Fibroblast of skin of back (primary cell): ENCODE measurements at places on chromosomes 2 and 18.

- DNase-seq, result peak; percentile 86
Observed at GRCh38 chr18:74818516-74819175, 221.0 kb downstream of the ZNF407 start.

GRCh38 chr2:99984799-99985515, 157.4 kb downstream of the AFF3 start:
- DNase-seq, result peak; percentile 52

DNA sequence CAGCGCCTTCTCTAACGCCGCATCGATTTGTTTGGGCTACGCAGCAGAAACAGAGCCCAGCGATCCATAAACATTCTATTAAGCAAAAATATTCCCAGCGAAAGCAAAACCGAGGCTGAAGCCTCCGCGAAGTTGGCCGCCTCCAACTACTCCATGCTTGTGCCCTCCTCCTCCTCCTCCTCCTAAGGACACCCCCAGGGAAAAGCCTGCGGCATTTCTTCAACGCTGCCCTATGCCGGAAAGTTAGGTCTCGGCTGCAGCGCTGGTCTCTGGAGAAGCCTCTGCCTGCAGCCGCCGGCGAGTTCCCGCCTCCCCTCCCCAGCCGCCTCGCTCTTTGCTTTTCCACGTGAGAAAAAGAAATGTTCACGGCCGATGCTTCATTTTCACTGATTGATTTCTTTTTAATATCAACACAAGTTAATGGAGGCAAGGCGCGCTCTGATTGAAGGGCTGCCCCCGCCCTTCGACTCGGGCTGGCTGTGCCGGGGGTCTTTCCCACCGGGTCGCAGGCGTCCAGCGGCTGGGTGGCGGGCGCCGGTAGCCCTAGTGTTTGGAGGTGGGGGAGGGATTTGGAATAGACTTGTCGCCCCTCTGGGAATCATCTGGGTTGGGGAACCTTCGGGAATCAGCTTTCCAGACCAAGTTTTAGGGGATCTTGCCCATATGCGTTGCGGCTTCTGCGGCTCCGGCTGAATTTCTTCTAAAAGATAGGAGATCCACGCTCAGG, 3.9 kb downstream of the NRP2 start:
- DNase-seq, result peak; percentile 55

GRCh38 chr2:181656450-181657291, at the start of gene CERKL:
Gene CERKL, minus strand, starts transcription at chr2:181657105. Its CDS starts 99 bp downstream, at chr2:181657006.
- DNase-seq, result peak; percentile 21

DNA sequence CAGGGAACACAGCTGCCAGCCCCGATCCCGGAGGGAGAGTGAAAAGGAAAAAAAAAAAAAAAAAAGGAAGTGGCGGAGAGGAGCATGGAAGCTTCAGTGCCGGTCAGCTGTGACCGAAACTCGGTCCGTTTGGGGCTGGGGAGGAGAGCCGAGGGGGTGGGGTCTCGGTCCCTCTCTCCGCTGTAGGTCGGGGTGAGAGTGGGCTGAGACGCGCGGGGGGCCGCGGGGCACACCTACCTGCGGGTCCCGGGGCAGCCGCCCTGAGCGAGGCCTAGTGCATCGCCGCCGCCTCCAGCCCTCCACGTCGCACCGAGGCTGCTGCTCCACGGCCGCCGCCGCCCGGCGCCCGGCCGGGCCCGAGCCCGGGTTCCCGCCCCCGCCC, 536 bp downstream of the VPS54 start:
- peak; percentile 62 for DNase-seq

GRCh38 chr2:191846515-191847476, at the start of gene CAVIN2:
Gene CAVIN2, minus strand, starts transcription at chr2:191847088. Its CDS starts 163 bp downstream, at chr2:191846925.
- peak; percentile 74 for DNase-seq

- DNase-seq, result no peak
Observed at GRCh38 chr2:119567292-119567691, 23.0 kb downstream of the CFAP221 start.

DNA sequence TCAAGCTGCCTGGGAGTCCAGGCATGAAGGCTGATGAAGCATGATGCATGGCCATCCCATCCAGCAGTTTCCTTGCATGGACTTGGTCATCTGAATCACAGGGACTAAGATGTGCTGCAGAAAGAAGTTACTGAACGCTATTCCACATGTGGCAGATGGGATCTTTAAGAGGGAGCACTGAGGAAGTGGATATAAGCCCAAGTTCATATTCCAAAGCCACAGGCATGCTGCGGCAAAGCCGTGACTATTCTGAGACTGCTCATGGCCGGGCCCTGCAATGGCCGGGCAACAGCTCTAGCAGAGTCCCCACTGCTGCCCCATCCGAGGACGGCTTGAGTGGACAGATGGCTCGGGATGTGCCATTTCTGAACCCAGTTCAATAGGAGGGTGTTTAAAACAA, 61.5 kb downstream of the STPG4 start:
- DNase-seq, result no peak

DNA sequence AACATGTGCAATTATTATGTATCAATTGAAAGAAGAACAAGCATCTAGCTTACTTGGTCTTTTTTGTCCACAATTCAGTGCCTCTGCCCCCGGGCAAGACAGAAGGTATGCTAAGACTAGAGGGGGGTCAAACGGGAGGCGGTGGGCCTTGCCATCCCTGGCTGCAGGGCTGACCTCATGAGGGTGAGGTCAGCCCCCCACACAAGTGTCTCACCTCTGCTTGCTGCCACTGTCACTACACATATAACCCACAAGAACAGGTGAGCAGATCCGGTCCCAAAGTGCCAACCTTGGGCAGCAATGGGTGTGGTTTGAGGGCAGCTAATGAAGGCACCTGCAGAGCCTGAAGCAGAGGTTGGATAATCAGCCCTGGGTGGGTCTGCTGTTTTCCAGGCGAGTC, 71.5 kb downstream of the EDAR start:
- no peak for DNase-seq

DNA sequence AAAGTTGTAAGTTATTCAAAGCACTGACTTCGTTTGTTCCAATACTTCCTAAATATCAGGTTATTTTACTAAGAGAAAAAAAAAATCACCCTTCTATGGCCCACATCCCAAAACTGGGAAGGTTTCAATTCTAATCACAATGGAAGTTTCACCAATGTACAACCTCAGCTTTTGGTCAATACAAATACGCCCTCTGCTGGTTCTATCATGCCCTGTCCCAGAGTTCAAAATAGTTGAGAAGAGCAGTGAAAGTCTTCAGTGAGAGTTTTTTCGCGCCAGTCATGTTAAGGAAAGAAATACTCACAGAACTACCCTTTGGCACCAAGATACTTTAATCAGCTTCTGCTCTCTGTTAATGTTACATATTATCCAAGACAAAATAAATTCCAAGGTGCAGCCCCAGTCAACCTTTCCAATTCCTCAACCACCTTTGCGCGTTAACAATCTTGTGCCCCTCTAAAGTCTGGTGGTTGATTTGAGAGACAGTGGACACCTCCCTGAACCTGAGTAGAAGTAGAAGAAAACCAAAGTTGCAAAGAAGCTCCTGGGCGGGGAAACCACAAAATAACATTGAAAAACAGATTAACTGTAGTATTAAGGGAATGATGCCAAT, 59.9 kb downstream of the SUMO1 start:
- peak; percentile 73 for DNase-seq

- no peak for DNase-seq
Observed at GRCh38 chr2:101706819-101707177, 9.3 kb downstream of the MAP4K4 start.

DNA sequence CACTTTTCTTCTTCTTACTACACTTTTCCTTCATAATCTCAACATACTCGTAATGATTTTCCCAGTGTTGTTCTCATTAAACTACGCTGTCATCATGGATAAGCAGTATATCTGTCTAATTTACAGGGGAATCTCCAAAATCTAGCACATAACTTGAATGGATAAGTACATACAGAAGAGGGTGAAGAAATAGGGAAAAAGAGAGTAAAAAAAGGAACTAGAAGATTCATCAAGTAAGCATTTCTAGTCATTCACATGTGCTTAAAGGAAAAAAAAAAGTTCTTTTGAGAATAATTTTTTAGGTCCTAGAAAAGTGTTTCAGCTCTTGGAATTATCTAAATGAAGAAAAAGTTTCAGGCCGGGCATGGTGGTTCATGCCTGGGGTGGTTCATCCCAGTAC, 51.6 kb downstream of the SRBD1 start:
- DNase-seq, result no peak

DNA sequence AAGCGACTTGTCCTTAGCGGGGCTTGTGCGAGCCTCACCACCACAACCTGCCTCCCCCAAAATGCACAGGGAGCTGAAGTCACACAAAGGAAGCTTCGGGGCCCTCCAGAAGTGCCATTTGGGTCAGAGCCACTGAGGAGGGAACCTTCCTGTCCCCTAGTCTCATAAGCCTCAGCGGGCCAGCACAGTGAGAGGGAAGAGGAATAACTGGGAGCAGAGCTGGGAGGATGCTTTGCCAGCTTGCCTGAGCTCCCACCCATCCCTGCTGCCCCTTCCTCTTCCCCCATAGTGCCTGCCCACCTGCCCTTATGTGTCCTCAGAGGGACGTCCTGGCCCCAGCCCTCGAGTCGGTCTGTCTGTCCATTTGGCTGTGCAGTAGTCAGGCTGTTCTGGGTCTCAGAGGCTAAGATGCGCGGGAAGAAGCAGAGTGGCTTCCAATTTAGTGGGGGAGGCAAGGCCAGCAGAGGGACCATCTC, 51.8 kb upstream of the GPR17 start:
- no peak for DNase-seq

- no peak for DNase-seq
Observed at GRCh38 chr2:168584911-168585310, 128.8 kb downstream of the CERS6 start.

DNA sequence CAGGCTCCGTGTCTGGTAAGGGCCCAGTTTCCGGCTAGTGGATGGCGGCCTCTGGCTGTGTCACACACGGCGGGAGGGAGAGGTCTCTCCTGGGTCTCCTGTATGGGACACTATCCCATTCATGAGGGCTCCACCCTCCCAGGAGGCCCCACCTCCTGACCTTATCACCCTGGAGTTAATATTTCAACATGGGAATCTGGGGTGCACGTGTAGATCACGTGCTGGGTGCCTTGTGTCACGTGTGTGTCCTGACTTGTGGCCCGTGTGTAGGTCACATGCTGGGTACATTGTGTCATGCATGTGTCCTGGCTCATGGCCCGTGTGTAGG, 9.9 kb downstream of the NEU4 start:
- DNase-seq, result no peak

DNA sequence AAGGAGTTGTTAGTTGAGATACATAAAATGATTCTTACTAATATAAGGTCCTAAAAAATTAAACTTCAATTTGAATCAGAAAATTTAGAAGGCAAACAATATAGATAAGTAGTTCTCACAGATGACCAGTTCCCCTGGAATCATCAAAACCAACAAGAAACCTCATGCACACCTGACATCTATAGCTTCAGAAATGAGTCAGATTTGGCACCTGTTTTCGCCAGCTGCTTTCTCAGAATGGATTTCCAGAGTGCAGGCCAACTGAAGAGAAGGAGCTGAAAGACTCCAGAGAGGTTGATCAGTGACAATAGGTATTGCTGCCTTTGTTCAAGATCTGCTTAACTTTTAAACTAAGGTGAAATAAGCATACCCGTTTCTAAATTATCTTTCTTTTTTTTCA, 192.4 kb downstream of the RDH14 start:
- DNase-seq, result no peak

GRCh38 chr18:48573632-48574283, 34.9 kb downstream of the CTIF start:
- no peak for DNase-seq

DNA sequence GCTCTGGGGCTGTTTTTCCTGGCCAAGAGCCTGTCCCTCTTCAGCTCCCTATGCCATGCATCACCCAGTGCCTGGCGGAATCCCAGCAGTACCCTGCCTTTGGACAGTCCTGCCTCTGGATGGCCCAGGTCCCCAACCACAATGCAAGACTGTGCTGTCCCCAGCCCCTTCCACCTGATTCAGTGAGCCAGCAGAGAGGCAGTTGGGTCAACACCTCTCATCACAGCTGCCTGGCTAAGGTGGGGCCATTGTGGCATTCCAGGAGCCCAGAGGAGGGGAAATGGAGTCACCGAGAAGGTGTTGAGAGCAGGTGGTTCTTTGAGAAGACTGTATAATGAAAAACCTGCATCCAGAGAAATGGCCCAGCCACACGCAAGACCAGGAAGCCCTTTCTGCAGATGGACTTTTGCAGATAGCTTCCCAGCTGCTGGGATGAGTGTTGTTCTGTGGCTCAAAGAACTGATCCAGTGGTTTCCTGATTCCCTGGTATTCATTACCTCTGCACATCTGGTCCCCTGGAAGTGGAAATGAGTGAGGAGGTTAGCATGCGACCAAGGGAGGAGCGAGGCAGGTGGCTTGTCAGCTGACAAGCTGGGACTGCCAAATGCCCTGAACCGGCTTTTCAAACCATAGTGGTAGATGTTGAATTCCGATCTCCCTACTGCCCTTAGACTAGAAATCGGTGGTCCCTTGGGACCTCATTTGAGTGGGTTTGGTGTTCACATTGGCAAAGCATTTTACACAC, 1.7 kb upstream of the ASPRV1 start:
- DNase-seq, result no peak

- peak; percentile 98 for DNase-seq
Observed at GRCh38 chr2:240374085-240374907, 61.2 kb upstream of the GPC1 start.

- no peak for DNase-seq
Observed at GRCh38 chr2:111108745-111109271, 11.9 kb upstream of the BCL2L11 start.

DNA sequence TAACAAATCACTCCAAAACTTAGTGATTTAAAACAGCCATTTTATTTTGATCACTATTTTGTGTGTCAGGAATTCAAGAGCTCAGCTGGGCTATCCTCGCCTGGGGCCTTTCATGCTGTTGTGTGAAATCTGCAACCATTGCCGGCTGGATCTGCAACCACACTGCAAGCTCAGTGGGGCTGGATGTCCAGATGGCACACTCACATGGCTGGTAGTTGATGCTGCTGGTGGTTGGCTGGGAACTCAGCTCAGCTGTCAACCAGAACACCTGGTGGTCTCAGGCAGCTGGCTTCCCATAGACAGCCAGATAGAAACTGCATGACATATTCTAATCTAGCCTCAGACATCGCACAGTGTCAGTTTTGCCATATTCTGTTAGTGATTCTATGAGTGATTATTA, 30.6 kb upstream of the AP1S3 start:
- no peak for DNase-seq

GRCh38 chr2:206452750-206453149, 9.4 kb downstream of the ADAM23 start:
- peak; percentile 33 for DNase-seq
